ENCODE measurements at places on chromosomes 4 and X. TPM values are rescaled to one million over a fixed set of nuclear protein-coding genes. Genes with fewer than 3 reads are reported as not detected.
A peak's percentile ranks its signal among the peaks of the same experiment; 100 is the strongest.

- no peak for DNase-seq
These were observed 2.0 kb upstream of the FGF2 start for GRCh38 chr4:122824616-122825015.

DNA sequence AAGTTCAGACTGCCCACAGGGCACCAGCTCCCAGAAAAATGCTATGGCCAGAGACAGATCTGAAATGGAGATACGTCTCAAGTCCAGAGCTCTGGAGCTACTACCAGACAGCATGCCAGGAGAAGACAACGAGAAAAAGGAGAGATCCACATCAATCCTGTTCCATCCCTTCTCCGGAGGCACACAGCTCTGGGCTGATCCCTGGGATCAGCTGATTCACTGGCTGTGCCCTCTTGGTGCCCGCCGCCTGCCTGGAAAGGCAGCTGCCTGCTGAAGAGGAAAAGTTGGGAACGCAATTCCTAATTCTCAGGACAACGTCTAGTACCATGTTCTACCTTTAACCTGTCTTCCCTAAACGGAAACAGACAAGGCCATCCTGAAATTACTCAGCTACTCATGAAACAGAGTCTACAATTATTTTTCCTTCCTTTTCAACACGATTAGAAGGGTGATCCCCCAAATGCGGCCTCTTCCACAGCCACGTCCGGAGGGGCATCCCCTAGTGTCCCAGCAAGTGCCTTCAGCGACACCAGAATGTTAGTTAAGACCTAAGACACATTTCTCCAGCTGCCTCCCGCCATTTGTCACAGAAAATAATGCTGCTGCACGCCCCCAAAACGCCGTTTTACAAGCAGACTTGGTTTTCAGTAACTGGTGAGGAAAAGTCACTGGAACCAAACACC lies 2.4 kb downstream of the ZFYVE28 start:
- no peak for DNase-seq

- DNase-seq: no peak
These were observed 62.3 kb upstream of the RELL1 start for GRCh38 chr4:37748485-37748884.

DNA sequence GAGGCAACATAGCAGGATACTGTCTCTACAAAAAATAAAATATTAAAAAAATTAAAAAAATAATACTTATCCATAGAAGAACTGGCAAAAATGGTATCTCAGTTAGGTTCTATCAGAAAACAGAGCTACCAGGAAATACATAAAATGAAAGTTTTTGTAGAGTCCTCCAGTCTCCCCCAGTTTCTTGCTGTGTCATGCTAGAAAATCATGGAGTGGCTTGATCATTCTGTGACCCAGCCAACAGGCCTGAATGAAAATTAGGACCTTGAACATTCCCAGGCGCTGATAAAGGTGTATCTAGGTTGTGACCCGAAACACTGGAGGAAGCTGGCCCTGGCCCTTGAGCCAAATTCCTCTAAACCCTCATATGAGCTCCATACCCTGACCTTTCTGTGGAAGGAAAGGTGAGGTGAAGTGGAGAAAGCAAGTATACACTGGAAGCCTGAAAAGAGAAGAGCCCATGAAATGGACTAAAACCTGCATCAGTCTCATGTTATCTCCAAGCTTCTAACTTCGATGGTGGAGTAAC lies 652 bp downstream of the SMIM9 start:
- DNase-seq: no peak

DNA sequence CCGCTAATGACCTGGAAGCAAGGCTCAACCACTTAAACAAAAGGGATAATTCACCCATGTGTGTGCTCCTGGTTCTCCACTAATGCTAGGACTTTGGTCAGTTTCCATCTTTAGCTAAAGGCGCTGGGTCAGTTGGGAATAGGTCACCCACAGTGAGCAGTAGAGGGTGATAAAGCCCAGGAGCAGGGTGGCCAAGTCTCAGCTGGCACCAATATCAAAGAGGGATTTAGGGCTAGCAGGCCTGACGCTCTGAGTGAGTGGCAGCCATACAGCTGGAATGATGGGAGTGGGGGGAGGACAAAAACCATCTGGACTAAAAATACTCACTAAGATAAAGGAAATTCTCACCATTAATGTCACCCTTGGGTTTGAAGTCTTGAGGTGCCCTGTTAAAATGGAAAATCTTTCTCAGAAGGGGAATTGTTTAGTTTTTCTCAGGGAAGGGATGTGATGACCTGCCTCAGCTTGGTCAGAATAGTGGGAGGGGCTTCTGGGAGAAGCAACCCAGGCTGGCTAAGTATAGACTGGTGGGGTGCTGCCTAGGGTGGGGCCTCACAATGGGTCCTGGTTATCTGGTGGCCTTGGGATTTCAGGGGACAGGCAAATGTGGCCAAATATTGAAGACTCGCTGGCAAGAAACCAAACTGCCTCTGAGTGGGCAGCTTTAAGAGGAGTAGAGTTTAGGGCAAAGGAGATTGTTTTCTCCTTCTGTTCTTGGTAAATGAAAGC lies 47.1 kb downstream of the TSC22D3 start:
- DNase-seq: no peak

GRCh38 chr4:68193194-68193593 lies 52.3 kb downstream of the TMPRSS11B start:
- no peak for DNase-seq

GRCh38 chrX:72002875-72003274 lies 92.2 kb downstream of the NHSL2 start:
- no peak for DNase-seq

- no peak for DNase-seq
These were observed 3.1 kb downstream of the FGFRL1 start for GRCh38 chr4:1014291-1015167.

- no peak for DNase-seq
These were observed 40.7 kb upstream of the ASMTL start for GRCh38 chrX:1493412-1493811.

DNA sequence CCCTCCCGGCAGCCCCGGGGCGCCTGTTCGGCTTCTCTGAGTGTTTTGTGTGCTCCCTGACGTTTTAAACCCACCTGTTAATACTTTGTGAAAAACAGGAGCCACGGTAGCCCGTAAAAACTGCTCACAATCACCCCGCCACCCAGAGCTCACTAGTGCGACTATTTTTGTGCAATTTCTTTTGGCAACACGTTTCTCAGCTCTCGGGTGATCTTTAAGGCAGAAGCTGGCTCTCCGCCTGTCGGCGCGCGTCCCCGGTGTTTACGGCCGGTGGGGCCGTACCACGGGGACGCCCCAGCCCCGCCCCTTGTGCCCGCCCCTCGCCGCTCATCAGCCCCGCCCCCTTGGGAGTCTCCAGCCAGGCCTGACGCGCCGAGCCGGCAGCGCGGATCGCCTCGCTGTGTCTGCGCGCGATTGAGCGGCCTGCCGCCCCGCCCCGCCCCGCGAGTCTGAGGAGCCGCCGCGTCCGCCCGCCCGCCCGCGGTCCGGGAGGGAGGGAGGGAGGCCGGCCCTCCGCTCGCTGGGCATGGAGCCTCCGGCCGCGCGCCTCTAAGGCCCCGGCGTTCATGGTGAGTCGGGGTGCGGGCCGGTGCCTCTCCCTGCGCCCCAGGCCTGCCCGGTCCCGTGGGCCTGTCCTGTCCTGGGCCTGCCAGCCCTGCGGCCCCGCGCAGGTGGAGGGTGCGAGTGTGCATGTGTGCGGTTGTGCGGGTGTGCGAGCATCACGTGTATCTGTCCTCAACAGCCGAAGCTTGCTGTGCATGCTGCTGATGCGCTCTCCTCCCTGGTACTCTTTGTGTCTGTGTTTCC lies 56.2 kb upstream of the TADA2B start:
- DNase-seq: peak; percentile 86

- DNase-seq: peak; percentile 60
These were observed 5.5 kb upstream of the TLR10 start for GRCh38 chr4:38788317-38788716.

GRCh38 chr4:104967034-104967401 lies 179.7 kb upstream of the TET2 start:
- DNase-seq: peak; percentile 78

EFHC2 gene
- 0.29 TPM for total RNA-seq

FRMPD4 gene
- total RNA-seq: 0.23 TPM

KLHL13 gene
- total RNA-seq: 3.5 TPM
